Astrocyte of the cerebellum (primary cell): ENCODE measurements at places on chromosomes 4 and X.

DNA sequence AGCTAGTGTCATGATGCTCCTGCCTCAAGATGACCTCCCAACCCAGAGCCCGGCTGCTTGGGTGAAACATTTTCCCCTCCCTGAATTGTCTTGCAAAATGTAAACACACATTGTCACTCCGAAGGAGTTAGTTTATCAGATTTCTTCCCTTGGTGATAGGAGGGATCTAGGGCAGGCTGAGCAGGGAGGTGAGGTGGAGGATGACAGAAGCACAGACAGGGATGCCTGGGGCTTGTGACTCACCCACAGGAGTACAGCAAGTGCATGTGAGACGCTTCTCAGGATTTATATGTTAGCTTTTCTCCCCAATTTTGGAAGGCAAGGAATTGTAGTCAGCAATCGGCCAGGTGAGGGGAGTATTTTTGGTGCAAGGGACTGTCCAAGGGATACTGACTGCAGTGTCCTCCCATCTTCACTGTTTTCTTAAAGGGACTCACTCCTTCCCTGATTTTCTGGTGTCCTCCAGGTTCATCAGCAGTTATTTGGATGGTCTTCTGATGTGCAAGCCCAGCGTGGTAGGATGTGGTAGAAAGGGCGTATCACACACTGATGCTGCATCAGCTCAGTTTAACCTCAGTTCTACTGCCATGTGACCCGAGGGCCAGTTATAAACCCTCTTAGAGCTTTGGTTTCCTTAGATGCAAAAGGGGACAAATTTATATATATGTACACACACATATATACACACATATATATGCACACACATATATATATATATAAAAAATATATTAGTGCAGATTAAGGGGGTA, 46.2 kb upstream of the IGFBP7 start:
- no peak for DNase-seq

DNA sequence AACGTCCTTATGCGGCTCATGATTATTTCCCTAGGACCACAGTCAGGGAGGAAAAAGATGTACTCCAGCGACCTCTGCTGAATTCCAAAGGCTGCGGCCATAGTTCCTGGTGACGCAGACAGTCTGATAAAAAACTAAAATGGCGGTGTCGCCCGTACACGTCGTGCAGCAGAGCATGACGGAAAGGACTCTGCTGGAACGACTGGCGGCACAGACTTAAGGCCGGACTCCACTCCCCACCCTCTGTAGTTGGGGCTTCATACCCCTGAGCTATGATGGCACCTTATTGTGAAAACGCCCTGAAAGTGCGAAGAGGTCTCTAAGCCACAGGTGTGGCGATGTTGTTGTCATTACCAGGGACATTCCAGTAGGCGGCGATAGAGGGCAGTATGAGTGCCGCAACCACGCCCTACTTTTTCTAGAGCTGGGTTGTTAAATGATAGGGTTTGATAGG, 90.0 kb upstream of the EDA2R start:
- peak; percentile 16 for DNase-seq

GRCh38 chrX:18354369-18355223, at the start of gene SCML2:
Gene SCML2 (minus strand): TSS chrX:18354688. CDS start chrX:18334071, 20,617 bp downstream.
- no peak for DNase-seq

DNA sequence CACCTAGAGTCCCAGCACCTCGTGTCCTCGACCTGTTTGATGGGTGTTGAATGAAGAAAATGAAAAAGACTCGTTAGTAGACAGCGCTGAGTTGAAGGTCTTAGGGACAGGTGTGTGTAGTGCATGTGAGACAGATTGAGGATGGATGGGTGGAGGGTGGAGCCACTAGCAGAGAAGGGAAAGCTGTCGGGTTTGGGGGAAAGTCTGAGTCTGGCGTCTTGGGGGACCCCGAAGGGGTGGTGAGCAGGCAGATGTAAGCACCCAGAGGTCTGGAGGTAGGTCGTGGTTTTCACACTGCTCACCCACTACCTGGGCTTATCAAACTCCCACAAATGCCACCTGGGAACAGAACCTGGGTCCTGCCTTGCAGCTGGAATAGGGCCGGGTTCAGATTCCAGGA, 16.0 kb downstream of the TMEM271 start:
- no peak for DNase-seq

DNA sequence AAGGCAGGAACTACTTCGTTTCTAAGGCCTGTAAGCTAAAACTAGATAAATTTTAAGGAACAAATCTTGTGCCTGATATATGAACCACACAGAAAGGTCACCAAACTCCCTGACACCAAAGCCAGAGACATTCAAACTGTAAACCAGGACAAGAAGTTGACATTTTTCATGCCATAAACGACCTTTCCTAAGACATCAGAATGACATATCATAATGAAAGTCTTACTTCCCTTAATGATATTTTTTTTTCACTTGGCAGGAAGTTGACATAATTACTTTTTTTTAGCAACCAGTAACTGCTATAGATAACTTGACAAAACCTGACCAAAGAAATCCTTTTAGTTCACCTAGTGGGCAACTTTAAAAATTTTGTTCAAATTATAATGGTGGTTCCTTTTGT, 231.5 kb upstream of the AGTR2 start:
- DNase-seq = no peak

DNA sequence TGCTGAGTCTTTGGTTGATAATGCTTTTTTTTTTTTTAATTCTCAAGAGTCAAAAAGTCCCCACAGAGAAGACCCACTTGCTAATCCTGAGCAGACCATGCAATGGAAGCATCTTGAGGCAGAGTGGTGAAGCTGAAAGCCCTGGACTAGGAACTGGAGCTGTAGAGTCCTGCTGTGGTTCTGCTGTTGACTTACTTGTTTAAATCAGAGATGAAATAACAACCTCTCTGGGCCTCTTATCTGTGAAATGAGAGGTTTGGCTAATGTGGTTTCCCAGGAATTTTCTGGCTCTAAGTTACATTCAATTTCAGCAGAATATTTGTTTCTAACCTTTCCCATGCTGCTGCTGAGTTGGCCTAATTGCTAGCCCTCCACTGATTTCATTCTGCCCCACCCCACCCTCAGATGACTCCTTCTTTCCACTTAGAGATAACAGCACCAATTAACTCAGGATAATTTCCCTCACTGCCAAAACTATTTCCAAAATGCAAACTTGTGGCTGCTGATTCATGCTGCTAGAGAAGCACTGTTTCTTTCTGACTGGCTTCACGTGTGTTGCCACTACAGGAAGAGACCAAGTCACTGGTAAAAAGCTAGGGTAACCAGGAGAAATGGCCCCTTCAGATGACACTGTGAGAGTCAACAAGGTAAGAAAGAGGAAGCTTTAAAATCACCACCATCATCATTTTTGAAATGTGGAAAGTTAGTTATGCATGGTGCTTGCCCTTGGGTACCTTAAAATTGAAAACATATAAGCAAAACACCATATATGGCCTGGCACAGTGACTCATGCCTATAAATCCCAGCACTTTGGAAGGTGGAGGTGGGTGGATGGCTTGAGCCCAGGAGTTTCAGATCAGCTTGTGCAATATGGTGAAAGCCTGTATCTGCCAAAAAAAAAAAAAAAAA, 326.4 kb downstream of the DCHS2 start:
- peak; percentile 93 for DNase-seq

GRCh38 chr4:21514022-21514694, 434.4 kb downstream of the KCNIP4 start:
- no peak for DNase-seq

- peak; percentile 8 for DNase-seq
Observed at GRCh38 chrX:76253432-76253831, 80.6 kb downstream of the PBDC1 start.
